AG04450 (cell line): ENCODE measurements at places on chromosomes 1 and 21.

- DNase-seq = no peak
These were observed 538.1 kb upstream of the ZRANB2 start for GRCh38 chr1:71618766-71619530.

DNA sequence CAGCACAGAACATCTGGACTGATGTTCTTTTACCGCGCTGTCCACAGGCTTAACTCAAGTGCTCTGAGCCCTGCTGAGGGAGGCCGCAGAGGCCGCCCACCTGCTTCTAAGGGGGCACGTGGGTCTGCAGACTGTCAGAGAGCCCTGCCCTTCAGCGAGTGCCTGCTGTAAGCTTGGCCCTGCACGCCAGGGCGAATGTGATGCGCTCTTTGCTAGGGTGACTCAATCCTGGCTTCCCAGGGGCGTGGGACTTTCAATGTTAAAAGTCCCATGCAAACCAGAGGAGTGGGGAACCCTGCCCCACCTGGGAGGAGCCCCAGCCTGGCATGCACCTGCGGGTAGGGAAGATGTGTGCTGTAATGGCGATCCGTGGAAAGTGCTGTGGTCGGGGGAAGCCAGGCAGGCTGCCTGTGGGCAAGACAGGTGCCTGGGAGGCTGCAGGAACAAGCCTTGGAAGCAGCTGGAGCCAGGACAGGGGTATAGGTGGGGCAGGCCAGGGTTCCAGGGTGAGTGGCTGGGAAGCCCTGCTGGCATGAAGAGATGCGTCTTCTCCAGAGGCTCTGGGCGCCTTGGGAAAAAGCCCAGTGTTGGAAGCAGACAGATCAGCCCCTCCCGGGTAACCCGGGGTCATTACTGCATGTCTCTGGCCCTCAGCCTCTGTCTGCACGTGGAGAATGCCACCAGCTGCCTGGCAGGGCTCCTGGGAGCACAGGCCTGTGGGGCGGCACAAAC, 594 bp upstream of the PANK4 start:
- no peak for DNase-seq

GRCh38 chr1:184532199-184532598, 145.4 kb downstream of the C1orf21 start:
- no peak for DNase-seq

GRCh38 chr1:161192476-161193465, 6.1 kb downstream of the ADAMTS4 start:
- peak; percentile 37 for DNase-seq

- DNase-seq = no peak
These were observed 11.3 kb upstream of the CTSE start for GRCh38 chr1:206035027-206035426.

GRCh38 chr1:165240492-165240891, 116.0 kb downstream of the LMX1A start:
- DNase-seq = no peak

- DNase-seq = peak; percentile 91
These were observed 8.6 kb upstream of the EPHA2 start for GRCh38 chr1:16164213-16165072.

DNA sequence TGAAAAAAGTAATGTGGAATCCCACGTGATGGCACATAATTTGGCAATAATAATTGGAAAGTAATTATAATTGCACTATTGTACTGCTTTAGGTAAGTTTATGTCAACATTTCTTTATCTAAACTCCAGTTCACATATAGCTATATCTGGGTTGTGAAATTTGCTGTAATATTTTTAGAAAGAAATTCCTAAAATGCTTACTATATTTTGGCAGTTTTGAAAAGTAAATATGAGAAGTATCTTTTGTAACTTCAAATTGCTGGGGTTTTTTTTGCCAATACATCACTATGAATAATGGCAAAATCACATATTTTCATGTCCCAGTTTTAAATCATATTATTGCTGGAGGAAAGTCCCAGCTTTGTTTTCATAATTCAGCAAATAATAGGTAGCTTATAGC, 197.5 kb downstream of the PDE4B start:
- no peak for DNase-seq

- no peak for DNase-seq
These were observed 1.7 kb upstream of the HRNR start for GRCh38 chr1:152225678-152226077.

DNA sequence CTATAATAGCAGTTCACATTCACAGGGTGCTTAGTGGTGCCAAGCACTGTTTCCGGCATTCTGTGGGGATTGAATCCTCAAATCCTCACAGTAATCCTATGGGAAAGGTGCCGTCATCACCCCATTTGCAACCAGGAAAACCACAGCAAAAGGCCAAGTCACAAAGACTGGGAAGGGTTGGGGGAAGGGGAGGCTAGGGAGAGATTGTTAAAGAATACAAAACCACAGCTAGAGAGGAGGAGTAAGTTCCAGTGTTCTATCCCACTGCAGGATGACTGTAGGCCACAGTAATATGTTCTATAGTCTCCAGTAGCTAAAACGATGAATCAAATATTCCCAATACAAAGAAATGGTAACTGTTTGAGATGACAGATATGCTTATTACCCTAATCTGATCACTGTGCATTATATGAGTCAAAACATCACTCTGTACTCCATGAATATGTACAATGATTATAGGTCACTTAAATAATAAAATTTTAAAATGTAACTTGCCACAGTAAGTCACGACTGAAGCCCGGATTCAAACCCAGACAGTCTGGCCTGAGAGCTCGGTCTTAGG, 256.8 kb downstream of the TOMM20 start:
- DNase-seq = no peak

GRCh38 chr1:199102239-199102638, 463.4 kb downstream of the PTPRC start:
- no peak for DNase-seq

DNA sequence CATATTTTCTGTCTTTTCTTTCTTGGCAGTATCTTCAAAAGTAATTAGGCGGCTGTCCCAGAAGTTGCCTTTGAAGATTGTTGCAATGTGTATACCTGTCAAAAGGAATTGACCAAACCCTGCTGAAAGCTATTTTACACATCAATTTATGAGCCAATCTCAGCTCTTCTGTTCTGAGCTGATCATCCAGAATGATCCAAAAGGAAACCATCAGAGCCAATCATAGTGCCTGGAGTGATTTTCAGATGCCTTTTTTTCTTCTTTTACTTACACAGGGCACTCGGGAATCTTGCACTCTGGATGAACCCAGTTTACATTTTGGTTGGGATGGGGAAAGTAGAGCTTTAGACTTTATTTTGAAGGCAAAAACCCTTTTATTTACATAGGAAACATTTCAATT, 21.8 kb upstream of the APOBEC4 start:
- no peak for DNase-seq

DNA sequence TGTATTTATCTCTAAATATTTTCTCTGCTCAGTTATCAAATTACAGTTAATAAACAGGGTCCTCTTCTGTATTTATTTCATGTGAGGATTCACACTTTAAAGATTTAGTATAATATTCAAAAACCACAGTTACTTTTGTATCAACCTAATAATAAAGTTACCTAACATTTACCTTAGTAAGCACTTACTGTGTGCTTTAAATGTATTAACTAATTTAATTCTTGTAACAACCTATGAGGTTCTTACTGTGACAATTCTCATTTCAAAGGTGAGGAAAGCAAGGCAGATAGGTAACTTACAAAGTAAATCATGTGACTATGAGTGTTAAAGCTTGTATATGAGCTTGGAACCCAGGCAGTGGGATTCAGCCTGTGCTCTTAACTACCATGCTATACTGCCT, 30.2 kb downstream of the DNAH14 start:
- no peak for DNase-seq

DNA sequence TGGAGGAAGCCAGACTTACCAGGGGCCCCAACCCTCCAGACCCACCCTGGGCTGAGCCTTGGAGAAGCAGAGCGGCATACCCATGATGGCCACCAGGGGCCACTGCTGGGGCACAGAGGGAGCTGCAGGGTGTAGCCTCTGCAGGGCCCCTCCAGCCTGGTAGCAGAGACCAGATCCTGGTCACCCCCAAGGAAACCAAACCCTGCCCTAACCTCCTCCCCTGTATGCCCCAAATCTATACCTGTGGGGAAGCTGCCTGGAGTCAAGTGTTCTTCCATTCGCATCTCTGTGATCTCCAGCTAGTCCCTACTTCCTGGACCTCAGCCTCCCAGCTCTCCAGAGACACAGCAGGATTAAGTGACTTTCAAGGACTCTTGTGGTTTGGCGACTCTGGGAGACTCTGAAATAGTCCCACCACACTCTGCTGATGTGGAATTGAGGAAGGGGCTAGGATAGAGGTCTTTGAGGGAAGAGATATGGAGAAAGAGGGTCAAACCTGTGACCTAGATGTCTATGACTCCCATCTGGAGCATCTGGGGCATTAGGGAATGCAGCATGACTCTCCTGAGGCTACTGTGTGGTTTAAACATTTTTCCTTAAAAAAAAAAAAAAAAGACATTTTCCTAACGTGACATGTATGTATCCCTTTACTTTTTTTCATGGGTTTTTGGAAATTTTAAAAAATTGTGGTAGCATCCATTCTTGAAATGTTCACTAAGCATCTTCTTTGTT, 119.2 kb upstream of the IPO9 start:
- no peak for DNase-seq

GRCh38 chr21:46661211-46661625, 25.7 kb downstream of the PRMT2 start:
- DNase-seq = peak; percentile 54

- DNase-seq = no peak
These were observed 699.9 kb downstream of the MATN1 start for GRCh38 chr1:30023339-30024022.

DNA sequence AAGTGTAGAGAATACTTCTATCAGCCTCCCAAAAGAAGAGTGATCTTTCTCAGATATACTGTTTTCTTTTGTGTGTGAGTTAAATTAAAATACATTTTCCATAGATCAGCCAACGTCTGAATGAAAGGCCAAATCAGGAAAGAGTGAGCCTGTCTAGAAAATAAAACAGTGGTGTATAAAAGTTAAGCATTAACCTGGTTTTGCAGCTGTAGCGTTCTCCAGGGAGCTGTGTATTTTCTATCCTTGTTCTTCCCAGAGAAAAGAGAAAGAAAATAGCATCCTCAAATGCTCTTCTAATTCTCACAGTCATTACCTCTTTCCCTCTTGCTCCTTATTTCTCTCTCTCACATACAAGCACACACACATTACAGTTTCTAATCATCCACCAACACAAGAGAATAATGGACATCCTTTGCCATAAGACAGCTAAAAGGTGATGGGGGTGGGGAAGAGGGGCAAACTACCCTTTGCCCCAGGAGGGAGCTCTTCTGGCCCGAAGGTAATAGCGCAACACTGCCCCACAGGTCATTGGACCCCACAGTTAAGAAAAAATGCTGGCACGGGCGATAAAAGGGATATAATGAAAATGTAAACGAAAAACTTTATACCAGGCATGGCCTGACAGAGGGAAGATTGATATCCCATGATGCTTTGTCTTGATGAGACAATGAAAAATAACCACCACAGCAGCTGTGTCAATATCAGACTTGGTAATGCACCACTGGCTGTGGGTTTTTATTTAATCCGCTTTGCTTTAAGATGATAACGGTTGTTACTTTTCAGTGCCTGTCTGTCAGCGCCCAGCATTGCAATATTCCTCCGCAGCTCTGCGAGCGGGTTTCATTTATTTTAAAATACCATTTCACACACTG, 150.3 kb downstream of the NUF2 start:
- no peak for DNase-seq

DNA sequence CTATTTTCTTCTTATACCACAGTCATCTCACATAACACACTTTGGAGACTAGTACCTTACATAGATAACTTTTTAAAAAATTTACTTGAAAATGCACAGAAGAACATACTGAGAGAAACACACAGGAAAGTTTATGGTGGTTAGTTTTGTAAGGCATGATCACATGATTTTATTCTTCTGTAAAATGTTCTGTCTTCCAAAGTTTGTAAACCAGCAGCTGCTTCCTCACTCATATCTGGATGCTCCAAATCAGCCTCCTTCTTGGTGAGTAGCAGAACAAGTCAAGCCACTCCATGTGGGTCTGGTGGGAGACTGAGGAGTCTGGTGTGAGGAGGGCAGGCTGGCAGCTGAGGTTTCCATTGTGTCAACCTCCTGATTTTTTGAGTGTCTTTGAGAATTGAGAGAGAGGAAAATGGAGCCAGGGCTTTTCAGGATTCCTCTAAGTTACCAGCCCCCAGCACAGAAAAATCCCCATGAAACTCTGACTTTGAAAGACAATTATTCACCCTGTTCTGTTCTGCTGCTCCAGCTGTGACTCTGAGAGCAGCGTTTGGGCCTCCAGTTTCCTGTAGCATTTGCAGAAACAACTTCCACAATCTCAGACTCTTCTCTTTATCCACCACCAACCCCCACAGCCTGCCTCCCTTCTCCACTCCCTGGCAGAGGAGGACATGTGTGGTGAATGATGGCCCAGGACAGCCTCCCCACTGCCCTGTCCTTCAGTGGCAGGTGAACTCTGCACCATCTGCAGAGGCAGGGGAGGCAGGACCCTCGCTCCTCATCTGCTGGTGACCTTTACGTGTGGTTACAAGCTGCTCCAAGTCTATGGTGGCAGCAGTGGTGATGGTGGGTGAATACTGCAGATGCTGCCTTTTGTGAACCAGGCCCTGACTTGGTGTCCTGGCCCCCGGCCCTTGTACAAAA, 82.3 kb downstream of the FCRL5 start:
- no peak for DNase-seq

GRCh38 chr1:110425612-110426152, 18.2 kb upstream of the LAMTOR5 start:
- no peak for DNase-seq

DNA sequence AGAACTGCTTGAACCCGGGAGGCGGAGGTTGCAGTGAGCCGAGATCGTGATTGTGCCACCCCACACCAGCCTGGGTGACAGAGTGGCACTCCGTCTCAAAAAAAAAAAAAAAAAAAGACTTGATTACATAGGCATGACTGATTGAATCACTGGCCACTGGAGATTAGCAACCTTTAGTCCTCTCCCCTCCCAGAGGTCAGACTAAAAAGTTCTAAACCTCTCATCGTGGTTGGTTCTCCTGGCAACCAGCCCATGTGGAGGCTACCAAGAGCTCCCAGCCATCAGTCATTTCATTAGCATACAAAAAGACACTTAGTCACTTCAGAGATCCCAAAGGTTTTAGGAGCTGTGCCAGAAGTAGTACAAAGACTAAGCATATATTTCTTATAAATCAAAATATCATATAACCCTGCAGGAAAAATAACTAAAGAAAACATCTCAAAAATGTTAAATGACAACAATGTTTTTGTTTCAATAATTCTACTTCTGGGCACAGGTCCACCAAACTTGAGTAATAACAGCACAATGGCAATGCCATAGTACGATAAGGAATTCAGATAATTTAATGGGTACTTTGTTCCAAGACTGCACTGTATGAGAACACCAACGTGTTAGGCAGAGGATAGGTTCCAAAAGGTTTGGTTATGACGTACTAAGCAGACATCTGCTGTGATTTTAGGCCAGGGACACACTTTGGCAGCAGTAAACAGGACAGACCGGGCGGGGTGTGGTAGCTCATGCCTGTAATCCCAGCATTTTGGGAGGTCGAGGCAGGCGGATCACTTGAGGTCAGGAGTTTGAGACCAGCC, 18.1 kb downstream of the USP48 start:
- peak; percentile 47 for DNase-seq

DNA sequence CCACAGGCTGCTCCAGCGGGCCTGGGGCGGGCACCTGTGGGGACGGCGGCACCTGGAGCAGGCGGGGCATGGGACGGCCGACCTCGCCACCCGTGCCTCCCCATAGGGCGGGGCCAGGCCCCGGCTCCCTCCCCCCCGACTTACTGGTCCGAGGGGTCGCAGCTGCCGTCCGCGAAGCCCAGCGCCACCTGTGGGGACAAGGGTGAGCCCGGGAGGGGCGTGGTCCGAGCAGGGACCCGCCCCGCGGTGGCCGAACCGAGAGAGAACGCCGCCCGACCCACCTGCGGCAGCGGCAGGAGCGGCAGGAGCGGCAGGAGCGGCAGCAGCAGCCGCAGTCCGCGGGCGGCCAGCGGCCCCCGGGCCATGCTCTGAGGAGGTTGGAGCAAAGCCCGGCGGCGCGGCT, at the start of gene TMEM52:
TSS of gene TMEM52 (minus strand) at position 379 of the 403 bp plus-strand sequence. CDS start at position 365, 14 bp downstream.
- DNase-seq = no peak
